ENCODE measurements at places on chromosomes 11 and 22.

- DNase-seq = no peak
Measured at GRCh38 chr11:82864268-82864667, 36.0 kb downstream of the PRCP start.

- DNase-seq = no peak
Measured at GRCh38 chr11:90594658-90595057, 371.8 kb upstream of the CHORDC1 start.

GRCh38 chr22:24954856-24955255 is 2.3 kb downstream of the KIAA1671 start:
- no peak for DNase-seq

DNA sequence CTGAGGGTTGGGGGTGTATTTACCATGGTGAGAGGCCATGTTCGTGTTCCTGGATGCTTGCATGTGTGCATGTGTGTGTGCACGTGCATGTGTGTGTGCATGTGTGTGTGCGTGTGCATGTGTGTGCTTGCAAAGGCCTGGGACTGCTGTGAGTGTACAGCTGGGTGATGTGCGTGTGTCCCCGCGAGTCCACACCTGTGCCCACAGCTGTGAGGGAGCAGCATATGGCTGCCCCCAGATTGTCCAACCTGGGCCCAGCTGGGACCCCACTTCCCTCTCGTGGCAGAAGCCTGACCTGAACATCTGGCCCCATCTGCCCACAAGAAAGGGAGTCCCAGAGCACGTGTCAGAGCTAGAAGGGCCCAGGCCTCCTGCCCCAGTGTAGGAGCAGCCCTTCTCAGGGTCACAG is 8.4 kb upstream of the CD248 start:
- no peak for DNase-seq

DNA sequence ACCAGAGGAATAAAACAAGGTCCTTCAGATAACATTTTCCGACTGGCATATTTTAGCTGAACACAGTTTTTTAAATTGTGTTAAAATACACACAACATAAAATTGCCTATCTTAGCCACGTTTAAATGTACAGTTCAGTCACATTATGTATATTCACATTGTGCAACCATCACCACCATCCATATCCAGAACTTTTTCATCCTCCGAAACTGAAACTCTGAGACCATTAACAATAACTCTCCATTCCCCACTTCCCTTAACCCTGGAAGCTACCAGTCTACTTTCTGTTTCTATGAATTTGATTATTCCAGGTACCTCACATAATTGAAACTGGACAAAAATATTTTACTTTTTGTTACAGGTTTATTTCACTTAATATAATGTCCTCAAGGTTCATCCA is 213.3 kb downstream of the ETS1 start:
- no peak for DNase-seq

- DNase-seq = no peak
Measured at GRCh38 chr11:60871378-60872061, 4.2 kb downstream of the ZP1 start.

DNA sequence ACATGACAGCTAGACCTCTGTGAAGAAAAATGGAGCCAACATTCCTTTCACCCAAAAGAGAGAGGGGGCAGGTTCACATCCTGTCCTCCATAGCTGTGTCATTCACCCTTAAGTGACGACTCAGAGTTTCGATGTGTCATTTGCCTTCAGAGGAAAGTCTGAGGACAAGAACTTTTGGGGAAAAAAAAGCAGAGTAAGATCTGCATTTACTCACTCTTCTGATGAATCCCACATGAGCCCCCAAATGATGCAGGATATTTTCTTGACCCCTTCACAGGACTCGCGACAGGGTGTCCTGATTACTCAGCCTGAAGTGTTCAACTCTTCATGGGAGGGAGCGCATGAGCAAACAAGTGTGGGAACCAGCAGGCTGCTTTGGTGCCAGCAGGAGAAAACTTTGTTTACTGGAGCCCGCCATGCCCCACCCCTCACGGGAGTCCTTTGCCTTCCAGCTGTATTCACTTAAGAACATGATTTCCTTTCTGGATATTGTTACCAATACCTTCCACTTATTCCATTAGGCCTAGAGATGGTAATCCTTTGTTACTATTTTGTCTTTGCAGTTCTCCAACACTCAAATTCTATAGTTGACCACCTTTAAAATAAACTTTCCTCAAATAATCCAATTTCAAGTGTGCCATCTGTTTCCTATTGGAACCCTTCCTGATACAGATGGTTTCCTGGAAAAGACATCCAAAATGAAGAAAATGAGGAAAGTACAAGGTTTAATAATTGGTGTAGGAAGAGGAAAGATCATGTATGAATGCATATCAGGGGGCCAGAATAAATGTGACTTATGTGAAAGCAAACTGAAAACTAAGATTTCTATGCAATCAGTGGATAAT is 729.8 kb downstream of the FAM181B start:
- DNase-seq = peak; percentile 12

GRCh38 chr22:40276996-40277823 is 69.1 kb upstream of the ADSL start:
- no peak for DNase-seq

DNA sequence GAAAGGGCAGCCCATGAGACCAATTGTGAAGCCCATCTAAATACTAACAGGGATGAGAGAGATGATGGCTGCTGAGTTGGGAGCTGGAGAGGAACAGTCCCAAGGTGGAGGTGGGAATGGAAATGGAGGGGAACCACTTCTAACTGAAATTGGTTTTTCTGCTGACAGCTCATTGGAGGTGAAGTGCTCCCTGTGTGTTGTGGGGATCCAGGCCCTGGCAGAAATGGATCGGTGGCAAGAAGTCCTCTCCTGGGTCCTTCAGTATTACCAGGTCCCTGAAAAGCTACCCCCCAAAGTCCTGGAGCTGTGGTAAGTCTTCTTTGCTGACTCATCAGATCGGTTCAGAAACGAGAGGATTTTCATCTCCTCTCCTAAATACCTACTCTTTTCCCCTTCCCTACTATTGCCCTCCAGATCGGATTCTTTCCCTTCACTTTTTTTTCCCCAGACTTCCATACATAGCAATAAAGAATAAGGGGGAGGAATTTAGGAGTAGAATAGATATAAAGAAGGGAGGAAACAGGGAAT is 2.0 kb downstream of the PEX26 start:
- no peak for DNase-seq

- no peak for DNase-seq
Measured at GRCh38 chr11:8360086-8360828, 96.6 kb upstream of the LMO1 start.
